Cerebellum (tissue), 4 donors: ENCODE measurements at places on chromosomes 7 and 10.

DNA sequence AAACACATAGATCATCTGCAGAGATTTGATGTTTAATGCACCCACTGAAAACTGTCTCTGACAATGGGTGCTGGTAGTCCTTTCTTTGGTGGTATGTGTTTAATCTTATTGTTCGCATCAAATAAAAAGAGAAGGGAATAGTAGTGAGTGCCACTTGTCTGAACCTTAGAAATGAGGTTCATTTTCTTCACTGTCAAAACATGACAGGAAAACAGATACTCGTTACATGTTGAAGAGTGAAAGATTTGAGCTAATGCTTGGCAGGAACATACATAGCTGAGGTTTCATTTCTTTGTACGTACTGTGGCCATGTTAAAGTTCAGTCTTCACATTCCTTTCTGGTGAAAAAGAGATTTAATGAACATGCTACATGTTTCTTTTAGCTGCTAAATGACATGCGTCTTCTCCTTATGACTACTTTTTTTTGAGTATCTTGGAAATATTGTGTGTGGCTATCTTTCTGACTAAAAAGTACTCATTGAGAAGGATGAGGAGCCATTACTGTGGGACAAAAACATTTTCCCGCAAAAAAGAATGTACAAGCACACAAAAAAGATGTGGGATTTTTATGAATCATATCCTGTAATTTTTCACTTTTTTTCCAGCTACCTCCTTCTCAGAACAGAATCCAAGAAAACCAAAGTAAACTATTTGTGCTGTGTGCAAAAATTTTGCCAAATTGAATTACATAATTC lies 108.0 kb downstream of the TWIST1 start:
- no peak for DNase-seq

- no peak for DNase-seq
Observed at GRCh38 chr10:66162560-66163143, 763.2 kb upstream of the LRRTM3 start.

DNA sequence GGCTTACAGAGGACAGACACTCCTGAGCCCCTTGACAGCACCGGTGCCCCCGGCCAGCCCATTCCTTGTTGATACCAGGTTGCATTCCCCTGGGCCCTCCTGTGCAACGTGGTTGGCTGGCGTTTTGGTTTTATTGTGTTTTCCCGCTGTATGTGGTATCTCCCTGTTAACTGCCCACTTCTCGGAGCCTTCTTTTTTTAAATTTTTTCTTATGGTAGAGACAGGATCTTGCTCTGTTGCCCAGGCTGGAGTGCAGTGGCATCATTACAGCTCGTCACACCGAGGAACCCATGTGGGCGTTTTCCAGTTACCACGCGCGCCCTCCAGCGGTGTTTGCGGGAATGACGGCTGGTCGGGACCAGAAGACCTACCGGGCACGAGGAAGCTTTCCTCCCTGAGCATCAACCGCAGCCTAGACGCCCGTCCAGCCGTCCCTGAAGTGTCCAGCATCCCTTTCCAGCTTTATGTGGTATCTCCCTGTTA lies 16.9 kb upstream of the ZFAND2A start:
- DNase-seq: peak; percentile 47

GRCh38 chr10:29345144-29345909 lies 56.5 kb downstream of the LYZL1 start:
- DNase-seq: no peak

GRCh38 chr10:131207584-131208532 lies 103.7 kb downstream of the TCERG1L start:
- no peak for DNase-seq

DNA sequence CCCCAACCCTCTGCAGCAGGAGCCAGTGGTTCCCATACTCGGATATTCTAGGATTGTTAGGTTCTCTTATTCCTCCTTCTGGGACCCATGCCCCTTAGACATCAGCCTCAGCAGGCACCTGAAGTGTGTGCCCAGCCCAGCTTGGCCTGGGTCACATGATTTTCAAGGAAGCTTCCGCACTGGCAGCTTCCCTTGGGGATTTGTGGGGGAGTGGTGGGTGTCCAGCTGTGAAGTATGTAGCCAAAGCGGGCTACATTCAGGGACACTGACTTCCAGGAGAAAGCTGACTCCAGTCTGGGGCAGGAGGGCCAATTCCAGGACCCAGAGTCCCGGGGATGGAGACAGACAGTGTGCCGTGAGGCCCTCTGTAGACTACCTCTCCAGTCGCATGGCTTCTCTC lies 1.3 kb downstream of the LDB1 start:
- DNase-seq: no peak

GRCh38 chr10:28858646-28859045 lies 181.3 kb downstream of the BAMBI start:
- DNase-seq: no peak

DNA sequence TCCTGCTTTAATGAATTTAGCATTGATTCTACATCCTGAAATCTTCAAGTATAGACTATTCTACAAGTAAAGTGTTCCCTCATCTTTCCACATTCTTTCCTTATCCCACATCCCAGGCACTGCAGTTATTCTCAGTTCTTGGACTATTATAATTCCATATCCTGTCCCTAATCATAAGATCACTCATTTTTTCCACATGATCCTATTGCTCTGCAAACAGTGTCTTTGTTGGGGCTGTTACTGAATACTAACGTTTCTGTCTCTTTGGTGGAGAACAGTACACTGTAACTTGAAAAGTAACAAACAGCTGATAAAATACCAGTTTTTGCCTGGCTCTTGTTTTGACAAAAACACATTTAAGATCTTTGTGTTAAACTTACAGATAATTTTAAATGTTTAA lies 769.9 kb downstream of the MAGI2 start:
- no peak for DNase-seq

- no peak for DNase-seq
Observed at GRCh38 chr10:67521546-67521945, 174.4 kb downstream of the CTNNA3 start.

DNA sequence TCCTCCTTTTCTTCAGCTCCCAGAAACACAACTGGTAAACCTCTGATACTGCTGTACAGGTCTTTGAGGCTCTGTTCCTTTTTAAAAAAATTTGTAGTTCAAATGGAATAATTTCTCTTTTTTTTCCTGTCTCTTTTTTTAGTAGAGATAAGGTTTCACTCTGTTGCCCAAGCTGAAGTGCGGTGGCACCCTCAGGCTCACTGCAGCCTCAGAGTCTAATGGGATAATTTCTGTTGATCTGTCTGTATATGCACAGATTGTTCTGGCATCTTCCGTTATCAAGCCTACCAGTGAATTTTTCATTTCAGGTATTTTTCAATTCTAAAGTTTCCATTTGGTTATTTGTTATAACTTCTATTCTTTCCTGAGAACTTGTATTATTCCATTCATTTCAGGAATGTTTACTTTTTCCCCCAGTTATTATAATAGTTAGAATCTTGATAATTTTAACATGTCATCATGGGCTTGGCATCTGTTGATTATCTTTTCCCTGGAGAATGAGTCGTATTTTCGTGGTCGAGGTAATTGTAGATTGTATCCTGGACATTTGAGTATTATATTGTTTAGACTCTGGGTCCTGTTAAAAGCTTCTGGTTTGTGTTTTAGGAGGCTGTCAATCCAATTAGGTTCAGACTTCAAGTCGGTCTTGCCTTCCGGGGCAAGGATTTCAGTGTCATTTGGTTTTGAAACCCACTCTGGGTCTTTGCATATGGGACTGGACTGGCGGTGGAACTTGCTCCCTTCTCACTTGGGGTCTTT lies 24.5 kb downstream of the CRCP start:
- no peak for DNase-seq

DNA sequence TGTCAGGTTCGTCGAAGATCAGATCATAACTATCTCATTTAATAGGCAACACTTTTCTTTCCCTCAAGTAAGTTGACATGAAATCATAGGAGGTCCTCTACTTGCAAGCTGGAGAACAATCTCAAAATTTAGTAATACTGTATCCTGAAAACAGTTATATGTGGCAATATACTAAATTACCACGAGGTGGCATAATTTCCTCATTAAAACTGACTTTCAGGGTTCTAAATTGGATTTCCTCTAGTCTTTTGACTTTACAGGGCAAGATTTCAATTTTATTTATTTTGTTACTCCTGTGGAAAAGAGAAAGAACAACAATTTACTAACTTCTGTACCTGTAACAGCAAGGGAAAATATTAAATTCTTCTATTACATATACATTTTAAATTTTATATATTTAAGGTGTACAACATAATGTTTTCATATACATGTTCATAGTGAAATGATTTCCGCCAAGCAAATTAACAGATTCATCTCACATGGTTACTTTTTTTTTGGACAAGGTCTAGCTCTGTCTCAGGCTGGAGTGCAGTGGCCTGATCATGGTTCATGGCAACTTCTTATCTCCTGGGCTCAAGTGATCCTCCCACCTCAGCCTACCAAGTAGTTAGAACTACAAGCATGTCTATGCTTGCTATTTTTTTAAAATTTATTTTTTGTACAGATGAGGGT lies 53.4 kb upstream of the CYP2C18 start:
- no peak for DNase-seq

GRCh38 chr10:116232613-116233012 lies 40.4 kb downstream of the GFRA1 start:
- DNase-seq: no peak

GRCh38 chr10:122510736-122511135 lies 49.4 kb downstream of the HTRA1 start:
- no peak for DNase-seq

GRCh38 chr7:38775506-38776175 lies 133.3 kb downstream of the VPS41 start:
- DNase-seq: no peak

DNA sequence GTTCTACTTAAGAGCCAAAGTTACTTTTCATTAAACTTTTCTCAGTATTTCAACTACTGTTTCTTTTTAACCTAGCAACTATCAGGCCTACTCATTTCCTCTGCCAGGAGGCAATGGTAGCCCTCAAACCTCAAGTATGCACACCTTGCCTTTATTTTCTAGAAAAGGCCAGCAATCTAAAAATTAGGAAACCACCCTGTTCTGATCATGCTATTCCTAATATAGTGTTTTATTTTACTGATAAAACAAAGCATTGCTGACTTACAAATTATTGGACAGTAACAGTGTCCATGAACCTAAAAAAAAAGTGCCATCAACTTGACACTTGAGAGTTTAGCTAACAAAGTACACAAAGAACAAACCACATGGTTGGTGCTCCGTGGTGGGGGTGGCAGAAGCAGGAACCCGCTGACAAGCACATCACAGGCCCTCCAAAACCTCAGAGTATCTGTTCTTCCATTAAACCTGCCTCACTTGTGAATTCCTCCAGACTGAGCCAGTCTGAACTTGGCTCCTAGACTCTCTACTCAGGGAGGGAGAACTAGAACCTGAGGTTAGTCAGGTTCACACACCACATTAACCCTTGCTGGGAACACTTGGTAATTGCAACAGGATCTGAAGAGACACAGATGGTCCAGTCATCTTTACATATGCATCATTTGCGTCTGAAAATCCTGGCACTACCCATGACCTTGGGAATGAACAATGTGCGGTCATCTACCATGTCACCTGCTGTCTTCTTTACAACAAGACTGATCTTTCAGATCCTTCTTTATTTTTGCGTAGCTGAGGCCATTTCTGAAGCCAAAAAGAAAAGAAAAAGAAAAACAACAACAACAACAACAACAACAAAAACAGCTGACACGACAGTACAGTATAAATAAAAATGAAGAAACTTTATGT lies 31.9 kb downstream of the PIP4K2A start:
- no peak for DNase-seq

- DNase-seq: no peak
Observed at GRCh38 chr7:157628456-157628855, 291.7 kb downstream of the DNAJB6 start.

DNA sequence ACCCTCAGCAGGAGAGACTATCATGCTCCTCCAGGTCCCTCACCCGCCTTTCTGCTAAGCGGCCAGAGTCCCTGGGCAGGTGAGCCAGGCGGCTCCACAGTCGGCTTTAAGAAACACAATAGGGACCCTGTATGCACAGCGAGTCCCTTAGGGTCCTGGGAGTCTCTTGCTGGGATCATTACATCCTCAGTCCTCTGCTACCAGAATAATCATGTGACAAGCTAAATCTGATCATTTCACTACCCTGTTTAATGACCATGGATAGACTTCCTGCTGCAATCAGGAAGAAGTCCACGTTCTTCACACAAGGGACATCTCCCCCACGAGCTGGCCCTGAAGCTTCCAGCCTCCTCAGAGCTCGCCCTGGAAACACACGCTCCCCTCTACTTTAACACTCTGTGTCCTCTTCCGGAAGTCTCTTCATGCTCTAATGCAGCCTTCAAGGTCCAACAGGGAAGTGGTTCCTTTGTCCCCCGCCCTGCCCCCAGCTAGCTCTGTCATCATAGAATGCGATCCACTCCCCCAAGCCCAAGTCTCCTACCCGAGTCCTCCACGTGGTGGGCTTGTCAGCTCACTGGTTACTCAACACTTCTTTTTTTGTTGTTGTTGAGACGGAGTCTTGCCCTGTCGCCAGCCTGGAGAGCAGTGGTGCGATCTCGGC lies 101.5 kb downstream of the RNF216 start:
- no peak for DNase-seq

DNA sequence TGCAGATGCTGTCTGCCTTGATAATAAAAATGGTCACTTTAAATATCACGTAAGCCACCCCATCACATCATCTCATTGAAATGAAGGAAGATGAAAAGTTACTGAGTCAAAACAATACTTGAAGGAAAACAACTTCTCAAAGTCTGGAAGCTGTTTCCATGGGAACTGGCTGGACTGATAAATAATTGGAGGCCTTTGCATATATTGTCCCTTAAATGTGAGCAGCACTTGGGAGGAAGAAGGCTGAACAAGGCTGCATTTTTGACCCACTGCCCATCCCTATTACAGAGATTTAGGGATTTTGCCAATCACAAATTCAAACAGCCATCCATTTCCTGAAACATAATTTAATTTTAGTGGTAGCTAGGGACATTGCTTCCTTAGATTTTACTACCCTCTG lies 18.2 kb upstream of the MAGI2 start:
- DNase-seq: no peak

DNA sequence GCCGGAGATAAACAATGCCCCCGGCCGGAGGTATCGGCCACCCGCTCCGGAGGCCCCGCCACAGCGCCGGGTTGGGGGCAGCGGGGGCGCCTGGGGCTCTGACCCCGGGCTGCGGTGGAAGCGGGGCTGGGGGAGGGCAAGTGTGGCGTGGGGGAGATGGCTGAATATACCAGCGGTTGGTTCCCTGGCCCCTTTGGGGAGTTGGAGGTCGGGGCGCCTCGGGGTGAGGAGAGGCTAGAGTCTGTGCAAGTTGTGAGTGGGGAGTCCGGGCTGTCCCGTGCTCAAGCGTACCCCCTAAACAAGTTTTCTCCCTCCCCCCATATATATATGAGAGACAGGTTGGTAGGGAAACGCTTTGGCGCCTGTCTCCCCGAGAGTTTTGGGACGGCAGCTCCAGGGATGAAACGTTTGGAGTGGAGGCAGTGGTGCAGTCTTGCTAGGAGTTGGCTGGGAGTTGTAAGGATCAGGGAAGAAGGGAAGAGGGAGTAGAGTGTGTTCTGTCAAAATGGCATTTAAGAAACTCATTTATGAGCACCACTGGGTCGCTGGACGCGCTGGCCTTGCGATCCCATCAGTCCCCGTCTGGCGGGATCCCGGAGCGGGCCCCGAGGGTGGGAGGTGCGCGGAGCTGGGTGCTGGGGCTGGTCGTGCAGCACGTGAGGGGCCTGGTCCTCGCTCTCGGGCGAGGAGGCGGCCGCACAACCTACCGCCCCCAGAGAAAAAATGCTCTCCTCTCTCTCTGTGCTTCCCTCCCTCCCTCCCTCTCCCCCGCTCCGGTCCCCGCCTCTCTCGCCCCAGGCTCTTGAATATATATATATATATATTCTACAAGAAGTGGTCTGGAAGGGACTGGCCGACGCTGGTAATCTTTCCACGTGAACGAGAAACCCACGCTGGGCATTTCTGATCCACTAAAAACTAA lies 1.1 kb downstream of the TET1 start:
- no peak for DNase-seq

GRCh38 chr7:104033837-104034236 lies 44.4 kb upstream of the RELN start:
- DNase-seq: no peak
